ENCODE measurements at places on chromosomes 6 and 20. TPM values are rescaled to one million over a fixed set of nuclear protein-coding genes. Genes with fewer than 3 reads are reported as not detected.

Gene MUC21
- total RNA-seq = not detected

Gene C6orf15
- total RNA-seq = 0.49 TPM

Gene XKR7
- not detected for total RNA-seq

Gene GRM1
- total RNA-seq = not detected

Gene ROS1
- total RNA-seq = not detected

Gene WFDC5
- not detected for total RNA-seq

Gene CLDN20
- total RNA-seq = not detected

Gene KIF6
- 0.31 TPM for total RNA-seq

Gene CRISP3
- total RNA-seq = not detected

Gene SIRPB1
- total RNA-seq = 1.7 TPM

Gene HCRTR2
- total RNA-seq = not detected

Gene MACROD2
- not detected for total RNA-seq

Gene CYP39A1
- total RNA-seq = 0.19 TPM

Gene TNFRSF6B
- total RNA-seq = 3.1 TPM

Gene SRSF12
- 0.62 TPM for total RNA-seq

Gene HTR1E
- total RNA-seq = not detected

Gene MTFR2
- total RNA-seq = 1.5 TPM

Gene LGSN
- total RNA-seq = not detected

Gene MAP3K4
- total RNA-seq = 14.3 TPM

All from cardiac ventricle fibroblast (primary cell).